ENCODE measurements at places on chromosomes 6 and 20.

DNA sequence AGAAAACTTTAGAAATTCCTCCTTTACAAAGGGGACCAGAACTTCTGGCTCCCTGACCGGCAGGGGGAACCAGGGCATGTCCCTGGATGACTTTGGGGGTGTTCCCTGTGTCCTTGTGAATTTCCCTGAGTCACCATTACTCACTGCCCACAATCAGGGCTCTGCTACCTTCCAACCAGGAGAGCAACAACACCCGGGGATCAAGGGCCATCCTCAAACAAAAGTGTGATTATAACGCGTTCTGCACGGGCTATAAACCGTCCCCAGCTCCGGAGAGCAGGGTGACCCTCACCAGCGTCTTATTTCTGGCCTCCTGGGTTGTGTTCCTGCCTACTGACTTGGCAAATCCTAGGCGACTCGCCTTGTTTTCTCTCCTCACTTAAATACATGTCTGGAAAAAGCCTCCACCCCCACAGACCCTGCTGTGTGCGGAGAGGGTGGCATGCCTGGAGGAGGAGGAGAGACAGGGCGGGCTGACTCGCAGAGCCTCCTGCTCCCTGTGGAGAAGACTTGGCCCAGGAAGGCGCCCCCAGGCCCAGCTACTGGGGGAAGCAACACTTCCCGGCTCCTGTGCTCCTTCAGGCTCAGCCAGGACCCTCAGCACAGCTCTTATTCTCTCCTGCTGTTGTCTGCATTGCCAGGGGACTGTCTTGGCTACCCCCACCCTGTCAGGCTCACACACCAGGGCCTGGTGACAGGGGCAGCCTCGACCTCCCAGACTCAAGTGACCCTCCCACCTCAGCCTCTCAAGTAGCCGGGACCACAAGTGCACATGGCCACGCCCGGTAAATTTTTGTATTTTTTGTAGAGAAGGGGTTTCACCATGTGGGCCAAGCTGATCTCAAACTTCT is 54.1 kb downstream of the FGD2 start:
- no peak for DNase-seq

DNA sequence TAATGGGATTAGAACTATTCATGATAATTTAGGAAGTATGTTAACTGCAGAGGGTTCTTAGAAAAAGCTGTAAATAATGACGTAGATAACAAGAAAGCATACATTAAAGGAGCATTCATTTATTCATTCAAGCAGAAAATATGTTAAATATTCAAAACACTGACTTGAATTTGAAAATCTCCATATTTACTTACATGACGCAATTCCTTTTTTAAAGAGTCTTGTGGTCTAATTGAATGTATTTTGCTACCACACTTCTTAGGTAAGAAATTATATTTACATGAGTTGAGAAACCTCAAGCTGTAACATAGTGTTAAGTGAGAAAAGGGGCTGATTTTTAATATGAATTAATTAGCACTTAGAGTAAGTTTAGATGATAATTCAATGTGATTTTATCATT is 38.9 kb upstream of the NKAIN2 start:
- DNase-seq = no peak

- no peak for DNase-seq
Measured at GRCh38 chr20:41344938-41345728, 4.5 kb downstream of the LPIN3 start.

GRCh38 chr6:16667509-16667908 is 93.8 kb downstream of the ATXN1 start:
- no peak for DNase-seq

GRCh38 chr6:78157606-78158005 is 504.8 kb downstream of the MEI4 start:
- no peak for DNase-seq

DNA sequence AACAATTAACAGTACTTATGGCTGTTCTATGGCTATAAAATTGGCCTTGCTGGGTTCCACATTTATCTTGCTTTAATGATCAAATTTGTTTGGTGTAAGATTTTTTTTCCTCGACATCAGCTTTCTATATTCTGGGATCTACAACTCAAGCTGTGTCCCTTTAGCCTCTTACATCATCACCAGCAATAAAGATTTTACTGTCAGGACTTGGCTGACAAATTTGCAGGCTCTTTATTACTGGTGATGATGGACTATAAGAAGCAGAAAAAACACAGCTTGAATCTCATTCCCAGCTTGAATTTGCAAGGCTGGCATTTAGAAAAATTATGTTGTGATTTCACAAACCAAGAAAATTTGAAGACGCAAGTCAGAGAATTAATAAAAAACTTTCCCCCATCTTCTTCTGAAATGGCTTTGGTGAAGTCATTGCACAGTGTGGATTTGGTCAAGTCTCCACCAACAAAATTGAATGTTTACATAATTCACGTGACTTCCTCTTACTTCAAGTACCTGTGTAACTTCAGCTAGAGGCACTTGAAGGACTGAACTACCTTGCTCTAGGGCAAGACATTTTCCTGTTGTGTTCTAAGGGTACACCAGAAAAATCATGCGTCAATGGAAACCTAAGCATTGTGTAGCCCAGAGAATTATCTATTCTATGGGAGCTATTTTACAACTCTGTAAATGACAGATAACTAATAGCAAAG is 175.0 kb downstream of the CBLN4 start:
- DNase-seq = no peak

GRCh38 chr20:13681248-13682125 is 42.8 kb upstream of the TASP1 start:
- no peak for DNase-seq

- no peak for DNase-seq
Measured at GRCh38 chr6:72559555-72559954, 62.3 kb upstream of the KCNQ5 start.

DNA sequence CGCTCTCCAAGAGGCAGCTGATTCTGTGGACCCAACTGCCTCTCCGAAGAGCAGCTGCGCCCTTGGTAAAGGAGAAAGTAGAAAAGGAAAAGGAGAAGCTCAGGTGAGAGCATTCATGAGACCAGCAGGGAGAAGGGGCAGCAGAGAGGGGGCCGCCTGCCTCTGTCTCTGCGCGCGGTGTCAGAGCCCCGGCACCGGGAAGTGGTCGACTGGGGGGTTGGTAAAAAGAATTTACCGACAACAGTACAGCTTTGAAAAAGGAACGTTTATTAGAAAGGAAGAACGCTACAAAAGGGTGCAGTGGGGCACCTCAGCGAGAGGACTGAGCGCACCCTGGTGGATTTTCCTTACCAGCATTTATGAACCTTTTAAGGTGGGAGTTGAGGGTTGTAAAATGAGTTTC is 61.9 kb downstream of the GPR6 start:
- DNase-seq = peak; percentile 36

DNA sequence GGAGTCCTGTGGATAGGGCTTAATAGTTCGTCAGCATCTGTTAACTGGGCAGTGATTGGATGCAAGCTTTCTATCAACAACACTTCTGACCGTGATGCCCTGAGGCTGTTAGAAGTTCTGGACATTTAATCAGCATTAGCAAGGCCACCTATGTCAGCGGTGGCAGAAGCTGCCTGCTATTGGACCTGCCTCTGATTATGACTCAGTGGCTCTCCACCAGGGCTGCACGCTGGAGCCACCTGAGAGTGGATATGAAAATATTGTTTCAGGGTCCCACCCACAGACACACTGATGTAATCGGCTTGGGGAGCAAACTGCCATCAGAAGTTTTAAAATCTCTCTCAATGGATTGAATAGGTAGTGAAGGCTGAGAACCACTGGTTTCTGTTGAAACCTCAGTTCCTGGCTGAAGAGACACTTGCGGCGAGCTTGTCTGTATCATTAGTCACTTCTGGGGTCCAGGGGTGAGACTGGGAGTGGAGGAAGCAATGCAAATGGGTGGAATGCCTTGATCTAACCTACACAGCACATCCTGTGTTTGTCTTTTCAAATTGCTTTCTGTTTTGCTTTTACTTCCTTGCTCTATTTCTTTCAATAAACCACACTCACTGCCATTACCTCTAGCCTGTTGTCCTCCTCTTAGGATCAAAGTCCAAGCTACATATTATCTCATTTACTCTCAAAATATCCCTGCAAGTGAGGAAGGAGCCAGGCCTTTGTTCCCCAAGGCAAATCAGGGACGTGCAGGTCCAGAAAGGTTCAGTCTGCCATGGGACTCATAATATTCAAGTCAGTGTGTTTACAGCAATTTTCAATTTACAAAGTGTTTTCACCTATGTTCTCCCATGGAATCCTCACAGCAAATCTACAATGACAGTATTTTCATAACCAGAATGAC is 4.2 kb downstream of the CLIC5 start:
- peak; percentile 41 for DNase-seq

- DNase-seq = no peak
Measured at GRCh38 chr20:37282556-37282955, 6.9 kb upstream of the MANBAL start.

DNA sequence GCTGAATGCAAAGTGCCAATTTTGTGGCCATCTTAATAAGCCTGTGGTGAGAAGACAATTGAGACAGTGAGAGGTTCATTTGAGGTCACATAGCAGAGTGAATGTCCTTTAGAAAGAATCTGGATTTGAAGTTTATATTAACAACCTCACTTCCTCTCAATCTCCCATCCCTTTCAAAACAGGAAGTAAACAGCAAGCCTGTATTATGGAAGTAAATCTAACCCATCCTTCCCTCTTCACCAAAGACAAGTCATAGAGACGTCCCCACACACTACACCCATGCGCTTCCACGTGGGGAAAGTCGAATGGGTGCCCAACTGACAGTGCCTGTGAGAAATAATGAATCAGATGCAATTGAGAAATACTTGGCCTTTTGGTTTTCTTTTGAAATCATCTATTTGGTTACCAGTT is 28.8 kb upstream of the CCND3 start:
- no peak for DNase-seq

GRCh38 chr6:155378724-155379123 is 64.4 kb upstream of the TFB1M start:
- no peak for DNase-seq

GRCh38 chr6:157173776-157174175 is 149.5 kb downstream of the TMEM242 start:
- no peak for DNase-seq

DNA sequence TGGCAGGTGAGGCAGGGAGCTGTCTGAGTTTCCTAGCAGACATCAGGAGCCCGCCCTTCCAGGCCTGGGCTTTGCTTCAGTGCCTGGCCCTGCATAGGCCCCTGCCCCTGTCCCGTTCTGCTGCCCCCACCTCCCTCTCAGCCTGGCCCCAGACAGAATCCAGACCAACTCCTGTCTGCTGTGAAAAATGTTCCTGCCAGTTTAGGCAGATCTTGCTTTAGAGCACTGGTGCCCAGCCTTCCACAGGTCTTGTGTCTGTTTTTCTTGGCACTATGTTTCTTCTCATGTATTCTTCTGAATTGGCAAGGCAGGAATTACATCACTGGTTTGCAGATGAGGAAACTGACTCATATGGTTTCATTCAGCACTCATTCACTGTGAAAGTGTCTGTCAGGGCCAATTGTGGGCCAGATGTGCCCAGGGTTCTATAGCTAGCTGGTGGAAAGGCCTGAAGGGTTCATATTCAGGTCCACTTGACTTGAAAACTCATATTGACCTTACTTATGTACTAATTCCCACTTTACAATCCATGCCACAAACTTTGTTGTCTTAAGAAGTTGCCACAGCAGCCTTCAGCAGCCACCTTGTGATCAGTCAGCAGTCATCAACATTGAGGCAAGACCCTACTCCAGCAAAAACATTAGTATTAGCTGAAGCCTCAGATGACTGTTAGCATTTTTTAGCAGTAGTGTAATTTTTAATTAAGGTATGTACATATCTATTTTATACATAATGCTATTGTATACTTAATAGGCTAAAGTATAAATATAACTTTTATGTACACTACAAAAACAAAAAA is 40.5 kb downstream of the HLA-F start:
- no peak for DNase-seq

GRCh38 chr6:83098589-83098988 is 31.1 kb downstream of the DOP1A start:
- no peak for DNase-seq

DNA sequence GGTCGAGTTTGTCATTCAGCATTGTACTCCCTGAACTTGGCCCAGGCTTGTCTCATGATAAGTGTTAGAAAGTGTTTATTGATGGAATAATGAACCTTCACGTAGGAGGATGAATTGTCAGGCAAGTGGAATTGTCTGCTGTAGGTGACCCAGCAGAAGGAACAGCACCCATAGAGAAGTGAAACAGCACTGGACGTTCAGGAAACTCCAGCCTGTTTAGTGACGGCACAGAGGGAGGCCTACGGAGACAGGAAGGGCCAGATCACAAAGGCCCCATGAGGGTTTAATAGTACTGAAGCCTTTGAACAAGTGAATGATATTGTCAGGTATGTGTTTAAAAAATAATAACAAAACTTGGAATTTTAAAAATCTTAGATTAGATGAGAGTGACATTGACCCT is 2.9 kb downstream of the STX11 start:
- no peak for DNase-seq

DNA sequence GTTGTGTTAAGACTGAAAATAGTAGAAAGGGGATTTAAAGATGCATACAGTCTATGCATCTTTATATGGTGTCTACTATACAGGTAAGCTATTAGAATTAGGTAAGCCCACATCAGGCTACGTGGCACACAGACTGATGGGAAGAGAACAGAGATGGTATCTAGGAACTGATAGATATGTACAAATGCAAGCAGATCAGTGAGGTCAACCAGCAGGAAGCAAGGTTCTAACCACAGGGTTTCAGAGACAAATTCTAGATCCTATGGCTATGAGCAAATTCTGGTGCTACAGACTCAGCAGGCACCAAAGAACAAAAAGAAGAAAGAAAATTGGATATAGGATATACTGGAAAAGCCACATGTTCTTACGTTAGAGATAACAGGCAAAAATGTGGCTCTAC is 110.6 kb downstream of the TRDN start:
- no peak for DNase-seq

DNA sequence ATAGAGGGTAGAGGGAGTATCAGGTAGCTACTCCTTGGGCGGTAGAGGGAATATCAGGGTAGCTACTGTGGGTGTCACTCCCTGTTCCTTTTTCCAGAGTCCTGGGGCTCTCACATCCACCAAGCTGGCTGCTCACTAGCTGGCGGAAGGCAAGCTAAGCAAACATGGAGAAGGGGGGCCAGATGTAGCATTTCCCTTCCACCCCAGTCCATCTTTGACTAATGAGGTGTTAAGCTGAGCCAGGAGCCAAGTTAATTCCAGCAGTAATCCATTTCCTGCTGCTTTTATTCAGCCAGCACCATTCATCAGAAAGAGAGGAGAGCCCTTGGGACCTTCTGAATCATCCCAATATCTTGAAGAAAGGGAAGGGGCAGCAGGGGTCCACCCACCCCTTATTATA is 330.0 kb downstream of the ZFAND3 start:
- no peak for DNase-seq

GRCh38 chr6:31572041-31572911 is at the start of gene LTA:
TSS of gene LTA (plus strand) at chr6:31572289. CDS start at chr6:31572743, 454 bp downstream.
- DNase-seq = peak; percentile 84

- no peak for DNase-seq
Measured at GRCh38 chr6:146027586-146028251, 1.1 kb upstream of the GRM1 start.
